G401 (cell line): ENCODE measurements at places on chromosomes 5 and 9.

DNA sequence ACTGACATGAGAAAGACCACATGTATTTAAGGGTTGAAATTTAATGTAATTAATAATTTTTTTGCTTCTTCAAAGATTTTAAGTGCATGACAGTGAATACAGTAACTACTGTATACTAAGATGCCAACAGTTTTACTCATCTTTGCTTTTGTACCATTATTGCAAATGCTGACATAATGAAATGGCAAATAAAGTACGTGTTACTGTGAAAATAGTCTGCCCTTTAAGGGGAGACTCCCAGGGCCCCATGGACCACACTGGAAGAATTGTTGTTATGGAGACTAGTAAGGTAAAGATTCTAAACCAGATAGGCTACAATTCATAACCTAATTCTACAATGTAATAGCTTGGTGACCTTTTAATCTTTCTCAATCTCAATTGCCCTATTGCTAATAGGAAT lies 84.7 kb downstream of the NR3C1 start:
- no peak for DNase-seq

DNA sequence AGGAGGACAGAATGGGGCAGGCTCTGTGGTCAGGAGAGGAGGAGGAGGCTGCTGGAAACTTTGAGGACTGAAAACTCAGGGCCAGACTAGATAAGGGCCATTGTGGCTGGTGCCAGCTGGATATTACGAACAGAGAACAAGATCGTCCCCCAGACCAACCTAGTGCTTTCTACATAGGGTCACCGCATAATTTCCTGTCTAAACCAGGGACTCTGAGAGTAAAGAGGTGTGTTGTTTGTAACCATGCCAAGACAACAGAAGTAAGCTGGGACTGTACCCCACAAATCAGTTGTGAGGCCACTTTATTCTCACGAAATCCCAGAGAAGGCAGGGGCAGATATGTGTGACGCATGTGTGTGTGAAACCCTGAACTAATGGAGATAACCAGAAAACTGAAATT lies 20.3 kb upstream of the GFPT2 start:
- no peak for DNase-seq

DNA sequence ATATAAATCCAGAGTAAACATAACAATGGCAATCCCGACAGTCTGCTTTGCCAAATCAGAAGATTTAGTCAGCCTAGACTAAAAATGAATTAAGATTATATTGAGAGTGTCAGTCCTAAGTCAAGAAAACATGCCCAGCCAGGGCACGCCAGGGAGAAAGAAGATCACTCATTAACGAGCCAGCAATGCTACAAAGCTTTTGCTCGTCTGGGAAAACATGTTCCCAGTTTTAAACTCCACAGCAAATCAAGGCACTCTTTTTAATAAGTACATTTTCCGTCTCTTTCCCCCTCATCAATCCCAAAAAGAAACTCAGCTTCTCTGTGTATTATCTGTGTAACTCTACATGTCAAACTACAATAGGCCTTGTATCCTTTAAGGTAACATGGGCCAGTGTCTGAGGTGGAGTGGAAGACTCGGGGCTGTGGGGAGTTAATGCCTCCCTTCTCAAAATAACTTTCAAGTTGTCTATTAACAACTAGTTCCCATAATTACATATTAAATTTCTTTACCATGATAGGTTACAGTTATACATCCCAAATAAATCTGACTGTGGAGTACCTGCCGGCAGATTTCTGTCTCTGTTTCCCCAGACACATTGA lies 40.9 kb downstream of the NFIB start:
- DNase-seq = no peak

DNA sequence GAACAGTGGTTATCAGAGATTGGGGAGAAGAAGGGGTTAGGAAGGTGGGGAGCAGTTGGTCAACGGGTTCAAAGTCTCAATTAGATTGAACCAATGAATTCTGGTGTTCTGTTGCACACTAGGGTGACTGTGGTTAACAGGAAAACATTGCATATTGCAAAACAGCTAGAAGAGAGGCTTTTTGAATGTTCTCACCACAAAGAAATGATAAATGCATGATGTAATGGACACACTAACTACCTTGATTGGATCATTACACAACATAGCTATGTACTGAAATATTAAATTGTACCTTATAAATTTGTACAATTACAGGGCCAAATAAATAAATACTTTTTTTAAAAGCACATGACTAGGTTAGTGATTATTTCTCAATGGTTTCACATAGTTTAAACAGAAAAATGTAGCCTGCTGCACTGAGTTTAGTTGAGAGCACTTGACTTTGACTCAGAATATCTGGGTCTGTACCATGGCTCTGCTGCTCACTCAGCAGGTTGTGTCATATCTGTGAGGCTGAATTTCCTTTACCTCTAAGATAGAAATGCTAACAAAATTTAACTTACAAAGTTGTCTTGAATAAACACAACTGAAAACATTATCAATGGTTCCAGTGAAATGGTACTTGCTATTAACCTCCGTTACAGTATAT lies 30.4 kb downstream of the NUDT12 start:
- DNase-seq = no peak

- no peak for DNase-seq
Observed at GRCh38 chr9:129745200-129745599, 7.6 kb downstream of the PTGES start.

- DNase-seq = peak; percentile 58
Observed at GRCh38 chr5:132385326-132386105, 16.0 kb downstream of the SLC22A5 start.

GRCh38 chr9:69223605-69224004 lies 49.5 kb downstream of the TJP2 start:
- DNase-seq = peak; percentile 24

- no peak for DNase-seq
Observed at GRCh38 chr5:82922086-82922734, 155.0 kb downstream of the TMEM167A start.

DNA sequence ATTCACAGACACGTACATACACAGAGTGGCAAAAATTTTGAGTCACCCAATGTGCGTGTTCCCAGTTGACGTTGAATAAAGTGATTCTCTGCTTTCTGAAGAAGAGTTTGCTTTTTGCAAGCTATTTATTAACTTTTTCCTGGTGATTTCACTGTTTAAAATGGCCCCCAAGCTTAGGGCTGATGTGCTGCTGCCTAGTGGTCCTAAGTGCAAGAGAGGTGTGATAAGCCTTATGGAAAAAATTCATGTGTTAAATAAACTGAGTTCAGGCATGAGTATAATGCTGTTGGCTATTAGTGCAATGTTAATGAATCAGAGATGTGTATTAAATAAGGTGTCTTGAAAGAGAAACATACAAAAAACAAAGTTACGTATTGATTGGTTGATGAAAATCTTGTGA lies 16.9 kb downstream of the CSNK1G3 start:
- no peak for DNase-seq

DNA sequence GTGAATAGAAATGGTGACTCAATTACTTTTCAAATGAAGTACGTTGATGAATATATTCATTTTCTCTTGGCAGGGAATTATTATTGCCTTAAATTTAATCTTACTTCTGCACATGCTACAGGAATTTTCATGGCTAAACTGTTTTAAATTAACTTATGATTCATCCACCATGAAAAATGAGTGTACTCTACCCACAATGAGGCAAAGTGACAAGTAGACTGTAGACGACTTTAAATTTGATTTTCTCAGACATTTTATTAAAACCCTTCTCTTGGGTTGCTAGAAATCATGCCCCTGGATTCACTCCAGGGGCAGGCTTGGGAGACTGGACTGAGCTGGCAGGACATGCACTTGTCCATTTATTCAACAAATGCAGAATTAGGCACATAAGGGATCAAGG lies 23.5 kb upstream of the ERAP2 start:
- DNase-seq = no peak

GRCh38 chr5:35239476-35239875 lies 9.2 kb upstream of the PRLR start:
- no peak for DNase-seq

GRCh38 chr5:65213921-65214525 lies 267.7 kb downstream of the ADAMTS6 start:
- DNase-seq = peak; percentile 14

GRCh38 chr9:126459965-126460843 lies 133.6 kb downstream of the MVB12B start:
- DNase-seq = no peak

DNA sequence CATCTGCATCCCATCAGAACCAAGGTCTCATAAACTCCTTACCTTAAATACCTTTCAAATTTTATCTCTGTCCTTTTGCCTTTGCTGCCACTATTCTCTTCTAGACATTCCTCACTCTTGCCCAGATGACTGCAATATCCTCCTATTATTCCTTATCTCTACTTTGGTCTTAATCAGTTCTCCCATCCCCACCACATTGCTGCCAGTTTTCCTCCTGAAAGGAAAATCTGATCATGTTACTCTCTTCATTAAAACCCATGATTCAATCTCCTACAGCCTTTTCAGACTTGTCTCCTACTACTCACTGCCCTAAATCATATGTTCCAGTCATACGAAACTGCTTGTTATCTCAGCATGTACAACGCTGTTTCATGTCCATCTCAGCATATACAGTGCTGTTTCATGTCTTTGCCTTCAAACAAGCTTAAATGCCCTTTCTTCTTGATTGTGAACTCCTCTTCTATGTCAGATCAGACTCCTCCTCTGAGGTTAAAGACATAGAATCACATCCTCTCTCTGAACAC lies 152.6 kb upstream of the FST start:
- DNase-seq = no peak

DNA sequence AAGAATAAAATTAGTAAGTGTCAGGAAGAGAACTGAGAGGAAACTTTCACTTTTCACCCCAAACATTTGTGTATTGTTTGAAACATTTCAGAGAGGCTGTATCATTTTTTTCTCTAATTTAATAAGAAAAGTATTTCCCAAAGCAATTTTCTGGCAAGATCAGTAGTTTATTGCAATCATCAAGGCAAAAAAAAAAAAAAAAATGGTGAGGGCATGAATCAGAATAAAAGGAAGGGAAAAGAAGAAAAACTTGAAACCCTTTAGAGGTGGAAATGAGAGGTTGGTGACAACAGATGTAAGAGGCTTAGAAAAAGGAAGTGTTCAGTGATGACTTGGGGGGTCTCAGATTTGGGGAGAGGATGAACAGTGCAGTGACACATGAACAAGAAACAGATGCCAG lies 13.3 kb downstream of the SHC3 start:
- no peak for DNase-seq

DNA sequence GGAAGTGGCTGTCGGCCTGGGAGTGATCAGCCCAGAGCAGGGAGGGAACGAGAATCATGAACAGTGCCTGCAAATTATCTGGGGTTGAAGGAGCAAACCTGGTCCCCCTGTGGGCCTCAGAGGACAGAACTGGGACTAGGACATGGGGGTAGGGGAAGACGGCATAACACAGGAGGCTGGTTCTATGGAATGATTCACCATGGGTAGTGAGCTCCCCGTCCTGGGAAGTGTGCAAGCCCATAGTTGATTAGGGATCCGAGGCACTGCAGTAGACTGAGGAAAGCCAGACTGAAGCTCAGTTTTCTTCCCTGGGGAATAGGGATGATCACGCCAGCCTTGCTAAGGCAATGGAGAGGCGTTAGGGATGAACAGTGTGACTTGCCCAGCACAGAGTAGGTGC lies 5.6 kb downstream of the ADGRD2 start:
- DNase-seq = no peak

- peak; percentile 93 for DNase-seq
Observed at GRCh38 chr5:132788990-132789886, 12.2 kb upstream of the SEPTIN8 start.

- DNase-seq = no peak
Observed at GRCh38 chr9:100066539-100066938, 32.3 kb downstream of the ERP44 start.

GRCh38 chr5:11247224-11247623 lies 486.2 kb upstream of the DAP start:
- DNase-seq = no peak

DNA sequence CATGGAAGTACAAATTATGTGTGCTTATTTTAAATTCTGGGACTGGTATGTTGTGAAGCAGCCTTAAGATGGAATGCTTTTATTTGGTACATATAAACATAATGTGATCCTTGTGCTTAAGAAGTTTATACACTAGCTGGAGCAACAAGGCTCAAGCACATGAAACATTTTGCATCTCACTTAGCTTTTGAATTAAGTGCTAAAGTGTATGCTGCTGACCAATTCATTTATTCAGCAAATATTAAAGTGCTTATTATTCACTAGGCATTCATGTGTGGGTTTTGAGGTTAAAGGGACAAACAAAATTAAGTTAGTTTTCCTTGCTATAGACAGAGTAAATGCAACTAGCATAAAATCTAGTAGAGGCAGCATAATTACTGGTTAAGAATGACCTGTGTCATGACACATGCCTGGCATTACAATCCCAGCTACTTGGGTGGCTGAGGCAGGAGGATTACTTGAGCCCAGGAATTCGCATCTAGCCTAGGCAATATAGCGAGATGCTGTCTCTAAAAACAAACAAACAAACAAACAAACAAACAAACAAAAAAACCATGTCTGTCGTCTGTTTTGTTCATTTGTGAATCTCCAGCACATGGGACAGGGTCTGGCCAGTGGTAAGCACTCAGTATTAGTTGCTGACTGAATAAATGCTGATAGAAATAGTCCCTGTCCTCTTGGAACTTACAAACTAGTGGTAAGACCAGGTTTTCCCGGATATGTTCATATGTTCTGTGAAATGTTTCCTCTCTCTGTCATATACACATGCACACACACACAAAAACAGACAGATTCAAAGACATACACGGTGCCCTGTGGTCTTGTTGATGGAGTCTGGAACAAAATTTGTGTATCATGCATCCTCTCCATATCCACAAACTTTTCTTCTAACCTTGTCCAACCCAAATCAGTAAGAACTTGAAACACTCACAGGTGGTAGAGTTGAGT lies 41.9 kb upstream of the TNFAIP8 start:
- no peak for DNase-seq

DNA sequence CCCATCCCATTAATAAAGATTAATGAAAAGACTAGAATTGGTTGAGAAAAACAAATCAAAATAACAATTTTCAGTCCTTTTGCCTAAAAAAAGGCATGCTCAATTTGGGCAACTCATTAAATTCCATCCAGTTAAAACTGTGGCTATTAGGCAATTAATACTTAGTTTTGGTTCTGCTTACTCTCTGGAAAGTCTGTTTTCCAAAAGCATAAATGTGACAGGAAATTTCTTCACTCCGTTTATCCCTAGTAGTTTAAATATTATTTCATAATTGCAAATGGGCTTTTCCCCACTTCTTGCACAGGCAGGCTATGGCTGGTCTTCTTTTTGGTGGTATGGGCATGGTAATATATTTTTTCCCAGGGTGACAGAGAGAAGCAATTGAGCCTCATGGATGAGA lies 373.3 kb upstream of the KLF4 start:
- DNase-seq = no peak

DNA sequence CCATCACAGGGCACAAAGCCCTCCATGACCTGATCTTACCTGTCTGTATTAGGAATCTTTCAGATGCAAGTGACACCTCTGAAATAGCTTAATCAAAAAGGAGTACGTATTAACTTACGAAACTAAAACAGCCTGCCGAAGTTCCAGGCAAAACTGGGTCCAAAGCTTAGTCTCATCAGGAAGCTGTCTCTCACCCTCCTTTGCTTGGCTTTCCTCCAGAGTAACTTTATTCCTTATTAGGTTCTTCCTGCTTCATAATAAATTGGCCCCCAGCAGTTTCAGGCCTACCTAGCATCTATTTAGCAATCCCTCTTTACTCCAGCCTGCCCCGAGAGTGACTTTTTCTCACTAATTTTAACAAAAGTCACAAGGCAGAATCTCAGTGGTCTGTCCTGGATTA lies 58.4 kb upstream of the STK32A start:
- DNase-seq = no peak

- no peak for DNase-seq
Observed at GRCh38 chr5:168939887-168940544, 360.8 kb upstream of the PANK3 start.
